T47D (cell line): ENCODE measurements at places on chromosomes 5 and 9.

DNA sequence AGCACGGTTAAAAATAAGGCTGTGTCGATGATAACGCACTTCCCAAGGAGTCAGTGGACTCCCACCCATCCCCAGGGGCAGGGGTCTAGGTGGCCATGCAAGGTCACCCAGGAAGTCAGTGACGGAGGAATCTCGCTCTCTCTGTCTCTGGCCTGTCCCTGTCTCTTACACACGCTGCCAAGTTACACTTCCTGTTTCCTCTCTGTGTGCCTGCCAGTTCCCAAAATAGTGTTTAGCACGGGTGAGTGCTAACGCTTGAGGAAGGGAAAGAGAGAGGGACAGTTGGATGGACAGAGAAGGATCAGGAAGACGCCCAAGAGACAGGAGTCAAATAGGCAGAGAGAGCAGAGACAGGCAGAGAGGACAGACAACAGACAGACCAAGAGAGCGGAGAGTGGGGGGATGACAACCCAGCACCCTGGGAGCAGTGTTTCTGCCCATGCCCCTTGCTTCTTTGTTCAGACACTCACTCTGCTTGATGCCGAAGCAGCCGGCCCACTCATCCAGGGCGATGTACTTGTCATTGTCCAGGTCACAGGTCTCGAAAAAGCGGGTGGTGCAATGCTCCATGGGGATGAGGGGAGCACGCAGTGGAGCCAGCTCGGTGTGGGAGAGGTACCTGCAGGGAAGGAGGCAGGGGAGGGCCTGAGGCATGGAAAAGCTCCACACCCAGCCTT lies 23.0 kb downstream of the SPARC start:
- peak; percentile 39 for DNase-seq

GRCh38 chr5:22852807-22853660 lies at the start of gene CDH12:
Gene CDH12 (minus strand): TSS chr5:22853344.
- no peak for DNase-seq

GRCh38 chr5:65098393-65098792 lies 329.7 kb downstream of the CWC27 start:
- no peak for DNase-seq

GRCh38 chr5:65828022-65828896 lies 98.1 kb upstream of the ERBIN start:
- DNase-seq: no peak

GRCh38 chr9:549455-549997 lies 292.0 kb upstream of the DMRT1 start:
- no peak for DNase-seq

DNA sequence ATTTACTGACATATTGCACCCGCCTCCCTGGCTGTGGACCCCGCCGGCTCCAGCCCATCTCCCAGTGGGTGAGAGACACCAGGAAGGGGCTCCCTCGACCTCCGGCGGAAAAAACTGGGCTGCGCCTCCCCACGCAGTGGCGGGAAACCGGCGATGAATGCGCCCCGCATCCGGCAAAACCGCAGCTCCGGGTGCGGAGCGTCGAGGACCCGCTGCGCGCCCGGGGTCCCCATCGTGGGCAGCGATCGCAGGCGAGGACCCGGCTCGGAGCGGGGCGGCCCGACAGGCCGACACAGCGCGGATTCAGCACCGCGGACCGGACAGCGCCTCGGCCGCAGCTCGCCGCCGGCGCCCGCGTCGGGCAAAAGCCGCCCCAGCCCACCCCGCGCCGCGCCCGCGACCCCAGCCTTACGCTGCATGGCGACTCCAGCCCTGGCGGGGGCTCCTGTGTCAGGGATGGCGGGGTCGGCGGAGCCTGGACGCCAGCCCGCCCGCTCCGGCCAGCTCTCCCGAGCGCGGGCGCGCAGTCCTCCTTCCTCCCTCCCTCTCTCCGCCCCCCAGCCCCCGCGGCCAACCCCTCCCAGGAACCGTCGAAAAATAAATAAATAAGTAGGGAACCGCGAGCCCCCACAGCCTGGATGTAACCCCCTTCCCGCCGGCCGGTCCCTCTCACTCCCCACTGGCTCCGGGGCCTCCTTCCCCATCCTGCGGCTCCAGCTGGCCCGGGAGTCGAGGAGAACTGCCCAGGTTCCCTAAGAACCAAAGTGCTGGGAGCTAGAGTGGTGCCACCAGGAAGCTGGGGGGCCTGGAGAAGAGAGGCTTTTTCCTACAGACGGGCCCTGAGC lies 3.1 kb downstream of the LHX3 start:
- no peak for DNase-seq

GRCh38 chr5:87686975-87687374 lies 274.2 kb upstream of the CCNH start:
- DNase-seq: no peak

DNA sequence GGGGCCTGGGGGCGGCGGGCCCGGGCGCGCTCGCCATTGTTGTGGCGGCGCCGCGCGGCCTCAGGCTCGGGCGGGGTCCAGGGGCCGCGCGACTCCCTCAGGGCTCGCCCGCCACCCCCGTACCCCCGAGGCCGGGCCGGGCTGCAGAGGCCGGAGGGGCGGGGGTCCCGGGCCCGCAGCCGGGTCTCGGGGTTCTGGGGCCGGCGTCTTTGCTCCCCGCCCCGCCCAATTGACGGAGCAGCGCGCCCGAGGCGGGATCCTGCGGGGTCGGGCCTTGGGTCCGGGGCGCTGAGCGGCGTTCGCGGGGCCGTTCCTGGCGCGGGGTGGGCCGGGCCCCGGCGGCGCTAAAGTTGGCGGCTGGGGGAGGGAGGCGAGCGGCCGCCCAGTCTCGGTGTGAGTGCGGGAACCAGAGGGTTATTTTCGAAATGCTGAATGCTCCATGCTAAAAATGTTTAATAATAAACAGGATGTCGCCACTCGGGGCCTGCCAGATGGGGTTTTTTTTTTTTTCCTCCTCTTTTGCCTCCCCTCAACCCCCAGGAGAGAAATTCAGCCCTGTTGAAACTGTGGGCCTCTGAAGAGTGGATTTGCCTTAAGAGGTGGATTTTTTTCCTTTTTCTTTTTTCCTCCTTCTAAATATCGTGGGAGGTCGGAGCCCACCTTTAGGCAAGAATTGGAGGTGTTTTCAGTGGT lies 724 bp downstream of the PRRC2B start:
- DNase-seq: no peak

- DNase-seq: no peak
These were observed 831.3 kb downstream of the MTRR start for GRCh38 chr5:8700222-8700621.

DNA sequence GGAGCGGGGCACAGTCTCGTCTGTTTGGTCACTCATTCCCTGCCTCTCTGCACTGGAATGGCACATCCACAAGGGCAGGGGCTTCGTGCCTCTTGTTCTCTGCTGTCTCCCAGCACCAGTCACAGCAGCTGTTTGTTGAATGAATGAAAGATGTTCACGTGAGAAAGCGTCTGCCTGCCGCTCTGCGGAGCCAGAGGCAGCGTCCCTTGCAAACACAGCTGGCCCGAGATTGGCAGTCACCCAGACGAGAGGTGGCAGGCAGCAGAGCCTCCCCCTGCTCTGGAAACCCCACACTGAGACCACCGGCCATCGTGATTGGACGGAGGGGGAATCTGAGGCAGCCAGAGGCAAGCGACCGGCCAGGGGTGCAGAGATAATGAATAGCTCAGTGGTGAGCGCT lies 6.0 kb upstream of the FAM163B start:
- DNase-seq: no peak

DNA sequence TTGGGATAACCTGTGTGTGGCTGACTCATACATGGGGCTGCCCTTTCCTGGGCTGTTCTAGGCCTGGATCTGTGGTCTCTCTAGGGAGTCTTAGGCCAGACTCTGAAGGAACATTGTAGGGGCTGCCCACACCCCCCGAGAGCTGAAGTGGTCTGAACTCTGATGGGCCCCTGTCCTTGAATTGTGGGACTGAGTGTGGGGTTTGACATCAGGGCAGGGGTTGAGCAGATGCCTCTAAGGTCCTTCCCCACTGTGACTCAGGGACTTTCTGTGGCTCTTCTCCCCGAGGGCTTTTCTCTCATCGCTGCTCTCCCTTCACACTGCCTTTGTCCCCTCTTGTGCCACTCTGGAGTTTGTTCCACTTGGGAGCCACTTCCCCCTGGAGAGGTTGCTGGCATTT lies 215.0 kb downstream of the MELK start:
- DNase-seq: no peak
